ENCODE measurements at places on chromosomes 7 and 10.

DNA sequence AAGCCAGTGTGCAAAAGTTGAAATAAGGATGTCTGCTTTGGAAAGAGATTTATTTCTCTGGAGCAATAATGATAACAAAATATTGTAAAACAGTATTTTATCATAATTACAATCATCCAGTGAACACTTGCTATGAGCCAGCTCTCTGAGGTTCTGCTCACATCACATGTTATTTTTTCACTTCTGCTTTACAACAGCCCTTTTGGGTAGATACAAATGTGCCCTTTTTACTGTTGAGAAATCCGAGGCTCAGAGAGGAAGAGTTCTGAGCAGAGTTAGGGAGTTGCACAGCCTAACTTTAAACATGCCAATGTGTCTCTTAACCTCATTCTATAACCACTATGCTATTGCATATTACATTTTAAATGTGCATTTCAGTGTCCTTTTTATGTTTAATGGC lies 232.6 kb upstream of the CDC14C start:
- H3K4me1 ChIP-seq, result no peaks in the 10 kb centered on the region
- H3K27me3 ChIP-seq, result no peaks in the 10 kb centered on the region

GRCh38 chr10:43955002-43955596 lies 306.4 kb upstream of the ZNF32 start:
- H3K4me1 ChIP-seq, result no peaks in the 10 kb centered on the region
- H3K27me3 ChIP-seq, result no peaks in the 10 kb centered on the region
- H3K4me3 ChIP-seq, result no peak overlapping the region
- no peak overlapping the region for H3K27ac ChIP-seq
- H3K36me3 ChIP-seq, result no peaks in the 10 kb centered on the region

- no peaks in the 10 kb centered on the region for H3K4me1 ChIP-seq
- H3K27me3 ChIP-seq, result no peaks in the 10 kb centered on the region
- no peaks in the 10 kb centered on the region for H3K36me3 ChIP-seq
- H3K27ac ChIP-seq, result no peak overlapping the region
Measured at GRCh38 chr10:61410353-61411070, 42.7 kb downstream of the TMEM26 start.

DNA sequence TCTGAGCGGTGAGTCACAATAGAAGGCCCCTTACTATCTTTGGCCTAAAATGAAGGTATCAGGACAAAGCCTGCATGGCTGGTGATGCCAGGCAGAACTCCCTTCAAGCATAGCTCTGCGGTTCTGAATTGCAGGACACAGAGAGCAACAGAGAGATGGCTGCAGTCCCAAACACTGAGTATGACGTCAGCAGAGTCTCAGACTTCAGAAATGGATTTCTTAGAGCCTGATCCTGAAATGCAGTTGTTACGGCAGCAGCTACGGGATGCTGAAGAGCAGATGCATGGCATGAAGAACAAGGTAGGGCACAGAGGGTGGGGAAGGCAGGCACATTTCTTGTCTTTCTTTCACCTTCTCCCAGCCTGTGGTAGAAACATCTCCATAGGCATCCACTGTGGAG lies 13.5 kb downstream of the CCDC136 start:
- no peaks in the 10 kb centered on the region for H3K27me3 ChIP-seq
- H3K27ac ChIP-seq, result no peak overlapping the region
- H3K4me3 ChIP-seq, result no peak overlapping the region
